ENCODE measurements at places on chromosomes 5 and 9.

DNA sequence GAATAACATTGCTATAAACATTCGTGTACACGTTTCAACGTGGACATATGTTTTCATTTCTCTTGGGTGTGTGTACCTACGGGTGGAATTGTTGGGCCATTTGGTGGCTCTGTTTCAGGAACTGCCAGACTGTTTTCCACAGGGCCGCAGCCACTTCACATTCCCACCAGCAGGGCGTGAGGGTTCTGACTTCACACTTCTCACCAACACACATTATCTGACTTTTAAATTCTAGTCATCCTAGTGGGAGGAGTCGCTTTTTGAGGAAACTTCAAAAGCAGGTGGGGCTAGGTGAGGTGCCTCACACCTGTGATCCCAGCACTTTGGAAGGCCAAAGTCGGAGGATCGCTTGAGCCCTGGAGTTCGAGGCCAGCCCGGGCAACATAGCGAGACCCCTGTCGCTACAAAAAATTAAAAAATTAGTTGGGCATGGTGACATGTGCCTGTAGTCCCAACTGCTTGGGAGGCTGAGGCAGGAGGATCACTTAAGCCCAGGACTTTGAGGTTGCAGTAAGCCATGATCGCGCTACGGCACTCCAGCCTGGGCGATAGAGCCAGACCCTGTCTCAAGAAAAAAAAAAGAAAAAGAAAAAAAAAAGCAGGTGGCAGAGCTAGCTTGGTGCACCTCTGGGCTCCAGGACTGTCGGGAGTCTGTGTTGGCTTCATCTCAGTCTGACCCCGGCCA, 28.5 kb downstream of the TSPAN17 start:
- DNase-seq: peak; percentile 13

GRCh38 chr5:15577831-15578230, 77.9 kb downstream of the FBXL7 start:
- DNase-seq: no peak

- DNase-seq: peak; percentile 73
Observed at GRCh38 chr9:97468658-97469448, 32.6 kb upstream of the TMOD1 start.

GRCh38 chr5:43274435-43275114, 38.6 kb downstream of the HMGCS1 start:
- DNase-seq: no peak

DNA sequence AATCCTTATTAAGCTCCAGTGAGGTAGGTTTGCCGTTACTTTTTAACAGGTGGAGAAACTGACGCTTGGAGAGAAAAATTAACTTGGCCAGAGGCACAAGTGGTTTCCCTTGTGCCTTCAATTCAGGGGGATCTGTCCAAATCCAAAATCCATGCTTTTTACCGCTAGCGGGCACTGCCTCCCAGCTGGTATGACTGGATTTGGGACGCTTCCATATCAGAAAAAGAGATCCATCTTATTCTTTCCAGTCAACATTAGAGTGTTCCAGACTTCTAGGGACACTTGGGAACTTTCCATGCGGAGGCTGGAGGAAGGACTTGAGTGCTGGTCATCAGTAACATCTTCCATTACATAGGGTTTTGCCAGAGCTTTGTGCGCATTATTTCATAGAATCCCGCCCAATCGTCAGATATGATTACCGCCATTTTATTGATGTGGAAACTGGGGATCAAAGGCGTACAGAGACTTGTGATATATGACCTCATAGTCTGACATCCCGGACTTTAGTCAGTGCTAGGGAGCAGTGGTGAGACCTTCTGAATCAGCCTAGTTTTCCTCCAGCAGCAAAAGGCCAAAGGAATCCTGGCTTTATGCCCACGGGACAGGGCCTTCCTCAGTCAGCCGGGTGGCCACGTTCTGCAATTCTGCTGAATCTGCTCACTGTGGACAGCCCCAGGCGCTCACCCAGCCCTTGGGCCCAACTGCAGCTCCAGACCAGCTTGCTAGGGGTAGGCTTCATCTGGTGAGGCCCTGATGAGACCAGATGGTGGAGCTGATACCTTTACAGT, 1.1 kb upstream of the GNPDA1 start:
- DNase-seq: peak; percentile 73

- no peak for DNase-seq
Observed at GRCh38 chr5:113293975-113294310, 140.8 kb downstream of the TSSK1B start.

GRCh38 chr5:93008502-93009207, 572.4 kb downstream of the NR2F1-AS1 start:
- DNase-seq: no peak

DNA sequence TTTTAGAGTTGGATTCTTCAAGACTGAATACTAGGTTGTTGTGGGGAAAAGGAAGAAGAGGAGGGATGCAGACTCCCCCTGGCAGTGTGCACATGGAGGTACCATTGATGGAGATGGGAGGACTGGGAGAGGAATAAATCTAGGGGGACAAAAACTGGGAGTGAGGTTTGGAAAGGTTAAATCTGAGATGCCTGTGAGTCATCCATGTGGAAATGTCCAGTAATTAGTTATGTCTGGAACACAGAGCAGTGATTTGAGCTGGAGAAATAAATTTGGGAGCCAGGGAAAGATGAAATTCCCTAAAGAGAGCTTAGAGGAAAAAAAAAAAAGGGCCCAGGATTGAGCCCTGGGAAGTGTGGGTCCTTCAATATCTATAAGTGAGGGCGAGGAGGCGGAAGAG, 8.0 kb upstream of the CCIN start:
- DNase-seq: no peak

DNA sequence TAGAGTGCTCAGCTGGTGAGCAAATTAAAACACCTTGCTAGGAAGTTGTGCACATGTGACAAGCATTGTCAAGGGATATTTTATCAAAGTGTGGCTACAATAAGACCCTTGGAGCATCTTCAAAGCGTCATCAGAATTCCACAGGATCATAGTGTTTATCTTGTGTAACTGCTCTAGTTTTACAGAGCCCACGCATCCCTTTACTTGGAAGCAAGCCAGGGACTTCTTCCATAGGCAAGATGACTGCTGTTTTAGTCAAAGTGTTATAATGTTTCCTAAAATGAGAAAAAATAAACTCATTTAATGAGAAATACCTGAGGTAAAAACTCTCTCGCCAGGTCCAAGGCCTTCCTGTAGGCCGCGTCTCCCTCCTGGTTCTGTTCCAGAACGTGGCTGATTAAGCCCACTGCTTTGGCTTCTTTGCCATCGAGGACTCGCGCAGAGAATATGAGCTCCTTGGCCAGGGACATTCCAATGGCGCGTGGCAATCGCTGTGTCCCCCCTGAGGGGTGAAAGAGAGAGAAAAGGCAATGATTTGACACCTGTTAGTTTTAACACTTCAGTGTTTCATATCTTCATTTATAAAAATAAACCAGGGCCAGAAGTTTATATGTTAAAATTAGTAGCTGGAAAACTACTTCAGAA, 141.1 kb downstream of the AUH start:
- peak; percentile 49 for DNase-seq

- DNase-seq: no peak
Observed at GRCh38 chr9:68552700-68553476, 12.2 kb upstream of the TMEM252 start.

GRCh38 chr5:52856564-52856963, 68.8 kb downstream of the ITGA1 start:
- DNase-seq: no peak

DNA sequence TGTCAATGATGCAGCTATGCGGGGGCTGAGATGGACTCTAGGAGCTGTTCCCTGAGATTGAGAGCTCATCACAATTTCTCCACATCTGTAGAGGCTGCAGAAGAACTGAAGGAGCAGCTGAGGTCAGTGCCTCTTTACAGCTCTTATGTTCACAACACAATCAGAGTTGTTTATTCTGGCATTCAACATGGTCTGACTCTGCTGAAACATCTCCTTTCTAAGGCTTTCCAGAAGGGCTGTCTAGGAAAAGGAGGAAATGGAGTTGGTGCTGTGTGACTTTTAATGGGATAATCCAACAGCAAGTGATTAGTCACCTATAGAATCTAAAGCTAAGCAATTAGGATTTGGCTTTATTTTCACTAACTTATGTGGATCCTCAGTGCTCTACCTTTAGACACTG, 6.0 kb downstream of the POU5F2 start:
- no peak for DNase-seq

DNA sequence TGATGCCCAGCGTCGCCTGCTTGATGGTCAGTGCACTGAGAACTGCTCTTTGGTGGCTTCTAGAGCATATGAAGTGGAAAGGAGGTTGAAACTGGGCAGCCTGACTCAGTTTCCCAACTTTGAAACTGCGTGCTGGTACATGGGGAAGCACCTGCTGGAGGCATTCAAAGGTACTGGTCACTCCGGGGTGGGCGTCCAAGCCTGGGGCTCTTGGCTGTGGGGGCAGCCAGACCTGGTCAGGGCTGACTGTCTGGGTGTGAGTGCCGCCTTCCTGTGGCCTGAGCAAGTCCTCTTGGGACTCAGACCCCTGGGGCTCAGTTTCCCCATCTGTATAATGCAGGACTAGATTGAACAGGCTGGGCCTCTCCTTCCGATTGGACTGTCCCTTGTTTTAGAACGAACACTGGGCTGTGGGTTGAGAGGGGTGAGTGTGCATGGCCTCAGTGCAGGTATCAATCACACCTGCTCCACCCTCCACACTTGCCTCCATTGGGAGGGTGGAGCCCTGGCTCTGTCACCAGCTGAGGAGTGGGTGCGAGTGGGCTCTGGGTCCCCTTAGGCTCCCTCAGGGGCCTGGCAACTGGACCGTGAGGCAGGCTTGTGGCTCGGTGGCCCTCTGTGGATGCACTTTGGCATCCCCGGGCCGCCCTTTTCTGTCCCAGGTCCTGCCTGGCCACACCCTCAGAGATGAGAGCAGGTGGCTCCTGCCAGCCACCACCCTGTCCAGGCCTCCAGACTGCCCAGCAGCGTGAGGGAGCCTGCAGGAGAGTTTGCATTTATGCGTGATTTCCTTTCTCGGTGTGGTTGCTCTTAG, 80.2 kb downstream of the PHF2 start:
- DNase-seq: peak; percentile 24

DNA sequence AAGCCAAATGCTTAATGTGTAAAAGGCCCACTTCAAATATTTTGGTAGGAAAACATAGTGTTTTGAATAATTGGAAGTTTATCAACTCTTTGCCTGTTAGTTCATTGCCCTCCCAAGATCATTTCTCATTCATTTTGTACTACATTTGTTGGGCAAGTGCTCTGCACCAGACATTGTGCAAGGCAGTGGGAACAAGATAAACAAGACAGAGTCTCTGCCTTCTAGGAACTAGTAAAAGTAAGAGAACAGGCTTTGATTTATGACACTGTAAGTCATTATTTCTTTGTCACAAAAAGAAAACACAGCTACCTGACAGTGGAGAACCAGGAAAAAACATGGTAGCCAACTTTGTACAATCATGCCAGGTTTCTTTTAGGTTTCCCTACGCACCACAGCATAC, 63.7 kb upstream of the PAM start:
- DNase-seq: no peak

GRCh38 chr5:80620211-80620610, 34.2 kb upstream of the MSH3 start:
- DNase-seq: no peak

DNA sequence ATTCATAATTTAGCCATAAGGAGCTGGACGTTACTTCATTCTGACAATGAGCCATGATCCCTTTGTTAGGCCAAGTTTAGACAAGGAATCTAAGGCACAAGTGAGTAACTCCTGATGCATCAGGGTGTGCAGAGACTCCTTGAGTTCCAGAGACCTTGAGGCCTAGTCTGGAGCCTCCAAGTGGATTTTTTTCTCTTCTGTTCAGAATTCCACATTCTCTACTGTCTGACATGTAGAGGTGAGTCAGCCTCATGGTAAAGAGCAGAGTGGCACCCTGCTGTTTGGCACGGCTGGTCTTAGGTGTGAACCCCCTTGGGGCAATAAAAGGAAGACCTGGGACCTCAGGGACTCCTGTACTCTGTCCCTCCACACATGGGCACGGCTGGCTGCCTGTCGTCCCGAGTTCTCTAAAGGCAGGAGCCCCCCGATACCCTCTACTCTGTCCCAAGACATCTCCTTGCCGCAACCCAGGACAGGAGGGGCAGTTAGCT, 22.0 kb upstream of the TGFBI start:
- no peak for DNase-seq

Data from Right ventricle myocardium superior (tissue), 1 donor.